ENCODE measurements at places on chromosomes 11 and 22. TPM values are rescaled to one million over a fixed set of nuclear protein-coding genes. Genes with fewer than 3 reads are reported as not detected.

DNA sequence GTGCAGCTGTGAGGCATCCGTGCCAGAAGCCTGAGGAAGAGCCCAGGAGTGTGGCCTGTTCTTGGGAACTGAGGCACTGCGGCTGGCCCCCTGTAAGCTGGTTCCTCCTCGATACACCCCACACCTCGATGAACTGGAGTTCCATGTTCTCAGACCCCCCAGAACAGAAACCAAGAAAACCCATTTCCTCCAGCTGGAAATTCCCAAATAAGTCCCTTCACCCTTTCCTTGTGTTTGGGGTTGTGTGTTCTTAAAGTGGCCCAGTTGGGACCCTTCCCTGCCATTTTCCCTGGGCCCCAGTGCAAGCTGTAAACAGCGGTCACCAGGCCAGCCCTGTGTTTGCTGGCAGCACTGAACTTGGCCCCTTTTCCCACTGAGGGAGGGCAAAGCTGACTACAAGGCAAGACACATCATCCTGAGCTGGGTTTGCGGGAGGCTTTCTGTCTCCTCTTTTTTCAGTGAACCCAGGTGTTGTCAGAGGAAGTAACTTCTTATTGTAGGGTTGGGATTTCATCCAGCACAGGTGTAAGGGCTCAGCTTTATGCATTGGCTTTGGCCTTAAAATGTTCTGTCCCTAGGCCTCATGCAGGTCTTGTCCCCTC, 60.1 kb upstream of the MPEG1 start:
- H3K36me3 ChIP-seq, result no peaks in the 10 kb centered on the region
- H3K27me3 ChIP-seq, result no peaks in the 10 kb centered on the region
- DNase-seq, result no peak

DNA sequence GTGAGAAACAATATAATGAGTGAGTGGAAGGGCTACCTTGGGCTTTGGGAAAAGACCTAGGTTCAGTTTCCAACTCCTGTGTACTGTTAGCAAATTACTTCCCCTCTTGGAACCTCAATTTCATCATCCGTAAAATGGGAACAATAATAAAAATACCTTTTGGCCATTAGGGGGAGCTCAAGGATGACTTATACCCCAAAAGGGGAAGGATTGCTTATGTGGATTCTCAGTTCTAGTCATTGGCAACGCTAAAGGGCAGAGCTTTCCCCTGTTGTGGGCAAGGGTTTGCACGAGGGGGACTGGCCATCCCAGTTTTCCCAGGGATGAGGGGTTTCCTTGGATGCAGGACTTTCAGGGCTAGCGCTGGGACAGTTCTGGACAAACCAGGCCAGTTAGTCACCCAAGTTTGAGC, 3.1 kb upstream of the COMMD9 start:
- H3K27ac ChIP-seq, result no peak overlapping the region
- no peak overlapping the region for H3K4me3 ChIP-seq
- H3K36me3 ChIP-seq, result no peaks in the 10 kb centered on the region
- peaks cover 15% of the 10 kb centered on the region for H3K4me1 ChIP-seq
- no peaks in the 10 kb centered on the region for H3K27me3 ChIP-seq

DNA sequence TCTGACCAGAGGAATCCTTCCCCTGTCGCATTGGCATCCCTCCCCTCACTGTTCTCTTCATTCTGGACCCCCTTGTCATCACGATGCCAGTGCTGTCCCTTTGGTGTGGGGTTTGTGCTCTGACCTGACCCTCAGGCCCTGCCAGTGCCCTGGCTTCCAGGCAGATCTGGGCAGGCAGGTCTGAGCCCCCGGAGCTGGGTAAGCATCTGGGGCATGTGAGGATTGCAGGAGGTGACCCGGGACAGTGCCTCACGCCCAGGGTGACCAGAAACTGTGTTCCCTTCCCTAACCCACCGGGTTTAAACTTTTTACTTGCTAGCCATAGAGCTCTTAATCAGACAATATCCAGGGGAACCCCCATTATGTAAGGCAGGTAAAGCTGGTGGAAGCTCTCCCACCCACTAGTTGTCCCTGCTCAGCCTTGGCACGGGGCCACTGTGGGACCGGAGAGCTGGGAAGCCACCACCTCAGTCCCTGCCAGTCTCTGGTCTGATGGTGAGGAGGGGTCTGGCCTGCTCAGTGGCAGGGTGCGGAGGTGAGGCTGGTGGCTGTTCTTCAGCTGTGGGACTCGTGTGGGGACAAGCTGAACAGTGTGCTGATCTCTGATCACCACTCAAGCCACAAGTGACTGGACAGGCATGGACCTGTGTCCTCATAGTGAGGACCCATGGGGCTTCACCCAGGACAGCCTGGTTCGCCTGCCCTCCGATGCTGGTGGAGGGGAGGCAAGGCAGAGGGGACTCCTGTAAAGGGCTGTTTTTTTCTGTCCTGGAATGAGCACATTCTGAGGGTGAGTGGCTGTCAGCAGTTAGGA, 38.0 kb downstream of the BCR start:
- H3K36me3 ChIP-seq, result no peaks in the 10 kb centered on the region
- H3K27ac ChIP-seq, result peak overlapping the region; percentile 90
- no peaks in the 10 kb centered on the region for H3K27me3 ChIP-seq
- H3K4me3 ChIP-seq, result peak overlapping the region; percentile 8
- H3K4me1 ChIP-seq, result peaks cover 100% of the 10 kb centered on the region

DNA sequence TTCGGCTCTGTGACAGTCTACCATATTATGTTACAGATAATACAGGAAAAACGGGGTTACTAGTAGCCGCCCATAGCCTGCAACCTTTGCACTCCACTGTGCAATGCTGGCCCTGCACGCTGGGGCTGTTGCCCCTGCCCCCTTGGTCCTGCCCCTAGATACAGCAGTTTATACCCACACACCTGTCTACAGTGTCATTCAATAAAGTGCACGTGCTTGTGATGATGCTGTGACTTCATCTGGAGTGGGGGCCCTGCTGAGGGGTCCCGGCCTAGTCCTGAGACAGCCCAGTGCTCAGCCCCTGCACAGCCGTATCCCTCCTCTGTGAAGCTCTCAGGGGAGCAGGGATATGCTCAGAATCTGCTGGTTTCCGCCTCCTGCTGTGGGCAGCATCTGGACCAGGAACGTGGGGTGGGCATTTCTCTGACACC, 1.2 kb downstream of the IFITM1 start:
- H3K36me3 ChIP-seq, result peaks cover 4% of the 10 kb centered on the region
- H3K27me3 ChIP-seq, result no peaks in the 10 kb centered on the region
- peak overlapping the region; percentile 50 for H3K4me3 ChIP-seq
- peak overlapping the region; percentile 95 for H3K27ac ChIP-seq
- peaks cover 61% of the 10 kb centered on the region for H3K4me1 ChIP-seq

- H3K27me3 ChIP-seq, result no peaks in the 10 kb centered on the region
- no peaks in the 10 kb centered on the region for H3K36me3 ChIP-seq
- DNase-seq, result no peak
- H3K4me3 ChIP-seq, result no peak overlapping the region
Observed at GRCh38 chr11:83471831-83472727, 185.9 kb upstream of the CCDC90B start.

- no peak for DNase-seq
- H3K4me3 ChIP-seq, result no peak overlapping the region
- peaks cover 42% of the 10 kb centered on the region for H3K36me3 ChIP-seq
- H3K27me3 ChIP-seq, result no peaks in the 10 kb centered on the region
- H3K4me1 ChIP-seq, result no peaks in the 10 kb centered on the region
- H3K27ac ChIP-seq, result no peak overlapping the region
Observed at GRCh38 chr11:45907911-45908370, 870 bp upstream of the FREY1 start.

VPREB1 gene
- not detected for total RNA-seq

KCNJ1 gene
- 0.20 TPM for total RNA-seq
